ENCODE measurements at places on chromosomes 1 and 21. TPM values are rescaled to one million over a fixed set of nuclear protein-coding genes. Genes with fewer than 3 reads are reported as not detected.

GBP7 gene
- not detected for total RNA-seq

OR2L5 gene
- total RNA-seq = not detected

GRCh38 chr1:206575165-206575893 lies 36.9 kb downstream of the EIF2D start:
- DNase-seq = peak; percentile 43

DNA sequence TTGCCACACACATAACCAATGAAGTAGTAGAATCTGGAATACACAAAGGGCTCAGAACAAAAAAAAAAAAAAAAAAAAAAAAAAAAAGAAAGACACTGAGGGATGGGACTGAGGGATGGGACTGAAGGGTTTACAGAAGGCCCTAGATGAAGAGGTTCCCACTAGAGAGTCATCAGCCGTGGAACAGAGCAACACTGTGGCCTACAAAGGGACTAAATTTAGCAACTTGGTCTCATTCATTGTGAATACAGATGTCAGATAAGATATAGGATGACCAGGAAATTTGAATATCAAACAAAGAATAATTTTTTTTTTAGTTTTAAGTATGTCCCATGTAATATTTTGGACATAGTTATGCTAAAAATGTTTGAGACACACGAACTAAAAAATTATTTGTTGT lies 62.1 kb downstream of the GLUL start:
- DNase-seq = no peak

DNA sequence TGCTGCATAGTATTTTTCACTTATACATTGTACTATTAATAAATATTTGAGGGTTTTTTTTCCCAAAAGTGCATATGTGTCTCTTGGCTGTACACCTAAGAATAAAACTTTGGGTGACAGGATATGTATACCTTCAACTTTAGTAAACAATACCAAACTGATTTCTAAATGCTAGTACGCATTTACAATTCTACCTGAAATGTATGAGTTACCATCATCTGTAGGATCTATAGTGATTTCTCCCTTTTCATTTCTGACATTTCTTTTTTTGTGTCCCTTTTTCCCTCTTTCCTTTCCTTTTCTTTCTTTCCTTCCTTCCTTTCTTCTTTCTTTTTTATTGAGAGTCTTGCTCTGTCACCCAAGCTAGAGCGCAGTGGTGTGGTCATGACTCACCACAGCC lies 16.7 kb upstream of the BMP8B start:
- no peak for DNase-seq
